ENCODE measurements at places on chromosomes 5 and 9. TPM values are rescaled to one million over a fixed set of nuclear protein-coding genes. Genes with fewer than 3 reads are reported as not detected.

INSYN2B gene
- total RNA-seq, result not detected

DNA sequence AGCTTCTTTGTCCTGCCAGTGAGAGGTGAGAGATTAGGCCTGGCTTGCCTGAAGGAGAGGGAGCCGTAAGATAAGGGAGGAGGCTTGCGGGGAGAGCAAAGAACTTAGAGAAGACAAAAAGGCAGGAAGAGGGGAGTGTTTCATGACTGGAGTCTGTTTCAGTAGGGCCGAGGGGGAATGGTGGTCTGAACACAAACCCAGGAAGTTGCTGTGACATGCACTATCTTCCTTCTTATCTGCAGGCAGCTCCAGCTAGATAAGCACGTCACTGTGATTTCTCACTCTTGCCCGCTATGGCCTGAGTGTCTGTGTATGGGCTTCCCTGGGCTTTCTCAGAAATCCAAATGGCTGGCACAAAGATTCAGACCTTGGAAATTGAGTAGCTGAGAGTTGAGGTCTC is 307.5 kb upstream of the CLINT1 start:
- H3K4me3 ChIP-seq, result no peak overlapping the region
- peaks cover 2% of the 10 kb centered on the region for H3K27me3 ChIP-seq
- no peak overlapping the region for H3K27ac ChIP-seq

- DNase-seq, result no peak
- no peak overlapping the region for H3K27ac ChIP-seq
- no peaks in the 10 kb centered on the region for H3K27me3 ChIP-seq
- no peaks in the 10 kb centered on the region for H3K4me1 ChIP-seq
- no peaks in the 10 kb centered on the region for H3K36me3 ChIP-seq
Observed at GRCh38 chr5:82129723-82130285, 148.3 kb downstream of the RPS23 start.

DNA sequence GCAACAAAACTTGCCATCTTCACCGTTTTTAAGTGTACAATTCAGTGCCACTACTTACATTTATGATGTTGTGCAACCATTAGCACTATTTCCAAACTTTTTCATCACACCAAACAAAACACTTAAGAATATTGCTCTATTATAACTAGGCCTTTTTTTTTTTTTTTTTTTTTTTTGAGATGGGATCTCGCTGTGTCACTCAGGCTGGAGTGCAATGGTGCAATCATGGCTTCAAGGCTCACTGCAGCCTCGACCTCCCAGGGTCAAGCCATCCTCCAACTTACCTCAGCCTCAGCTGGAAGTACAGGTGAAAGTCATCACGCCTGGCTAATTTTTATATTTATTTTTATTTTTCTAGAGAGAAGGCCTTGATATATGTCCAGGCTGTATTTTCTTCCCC is 22.3 kb upstream of the LMNB1 start:
- H3K27ac ChIP-seq, result no peak overlapping the region
- no peak for DNase-seq
- H3K4me3 ChIP-seq, result no peak overlapping the region
- H3K36me3 ChIP-seq, result no peaks in the 10 kb centered on the region

- no peaks in the 10 kb centered on the region for H3K36me3 ChIP-seq
- H3K27me3 ChIP-seq, result no peaks in the 10 kb centered on the region
- H3K4me1 ChIP-seq, result no peaks in the 10 kb centered on the region
- DNase-seq, result no peak
- H3K4me3 ChIP-seq, result no peak overlapping the region
Observed at GRCh38 chr5:89542736-89543135, 659.8 kb upstream of the MEF2C start.

GRCh38 chr5:98109561-98110006 is 663.9 kb upstream of the RGMB start:
- no peak for DNase-seq
- H3K36me3 ChIP-seq, result no peaks in the 10 kb centered on the region
- H3K27ac ChIP-seq, result no peak overlapping the region
- no peaks in the 10 kb centered on the region for H3K4me1 ChIP-seq

DNA sequence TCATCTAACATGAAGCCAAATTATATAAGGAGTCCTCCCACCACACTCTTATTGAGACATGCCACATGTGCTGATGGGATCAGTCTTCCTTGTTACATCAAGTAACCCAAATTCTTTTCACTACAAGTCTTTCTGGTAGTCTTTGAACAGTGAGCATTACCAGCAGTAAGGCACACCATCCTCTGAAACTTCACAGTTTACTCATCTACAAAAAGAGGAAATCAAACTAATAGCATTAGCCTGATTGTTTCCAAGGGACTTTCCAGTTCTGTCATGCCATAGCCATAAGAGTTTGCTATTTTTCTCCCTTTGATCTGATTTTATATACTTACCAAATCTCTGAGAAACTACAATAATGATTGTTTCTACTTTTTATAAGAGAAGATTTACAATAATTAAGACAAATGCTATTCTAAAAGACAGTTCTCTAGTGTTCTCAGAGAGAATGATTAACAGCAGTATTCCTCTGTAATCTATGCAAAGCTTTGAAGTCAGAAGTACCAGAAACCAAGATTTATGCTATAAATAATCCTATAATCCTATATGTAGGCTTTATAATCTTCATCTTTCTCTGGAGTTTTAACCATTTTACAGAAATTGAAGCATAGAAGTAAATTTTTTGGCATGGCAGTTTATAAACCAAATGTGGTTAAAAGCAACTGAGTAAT is 166.2 kb upstream of the ACO1 start:
- H3K27me3 ChIP-seq, result no peaks in the 10 kb centered on the region
- no peaks in the 10 kb centered on the region for H3K36me3 ChIP-seq
- peak; percentile 50 for DNase-seq
- 0 out of 2 replicates have a peak overlapping the region, but pooled peaks have one; percentile 18 for H3K27ac ChIP-seq
- 0 out of 2 replicates have a peak, but pooled peaks cover 5% of the 10 kb centered on the region for H3K4me1 ChIP-seq
- H3K4me3 ChIP-seq, result no peak overlapping the region

DNA sequence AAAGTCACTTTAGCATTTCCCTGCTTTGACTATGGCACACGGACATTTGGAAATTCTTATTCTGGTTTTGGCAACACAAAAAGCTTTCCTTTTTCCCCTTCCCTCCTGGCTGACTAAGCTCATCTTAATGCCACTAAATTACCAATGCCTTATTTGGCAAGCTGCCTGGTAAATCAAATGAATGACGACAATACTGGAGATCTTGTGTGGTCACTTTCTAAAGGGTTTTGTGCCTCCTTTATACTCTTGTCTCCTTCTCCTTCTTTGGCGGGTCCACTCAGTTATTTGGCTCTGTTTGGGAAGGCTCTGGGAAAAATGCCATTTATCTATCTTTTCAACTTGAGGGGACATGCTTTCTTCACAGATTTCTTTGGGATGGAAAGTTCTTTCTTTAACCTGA is 34.9 kb downstream of the SH3GL2 start:
- H3K4me1 ChIP-seq, result no peaks in the 10 kb centered on the region
- H3K27ac ChIP-seq, result no peak overlapping the region

DNA sequence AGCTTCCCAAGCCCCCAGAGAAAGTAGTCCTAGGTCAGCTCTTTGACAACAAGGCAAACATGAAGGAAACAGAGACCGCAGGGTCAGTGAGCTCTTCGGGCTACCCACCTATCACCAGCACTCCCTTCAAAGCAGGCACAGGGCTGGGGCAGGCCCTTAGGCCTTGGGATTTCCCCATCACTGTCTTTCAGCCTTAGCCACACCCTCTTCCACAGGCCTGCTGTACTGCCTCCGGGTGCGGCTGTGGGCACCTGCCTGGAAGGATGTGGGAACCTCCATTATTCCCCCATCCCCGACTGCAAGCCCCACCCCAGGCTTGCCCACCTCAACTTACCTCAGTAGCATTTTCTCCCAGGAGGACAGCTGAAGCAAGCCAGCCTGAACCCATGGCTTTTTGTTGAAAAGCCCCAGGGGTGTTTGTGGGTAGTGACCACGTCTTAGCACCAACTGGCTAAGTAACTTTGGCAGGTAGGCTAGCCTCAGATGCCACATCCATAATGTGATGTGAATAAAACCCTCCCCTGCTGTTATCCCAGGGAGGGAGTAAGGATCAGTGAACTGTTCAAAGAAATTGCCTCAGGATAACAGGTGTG is 100.2 kb downstream of the PIK3R1 start:
- H3K27ac ChIP-seq, result no peak overlapping the region
- peaks cover 13% of the 10 kb centered on the region for H3K4me1 ChIP-seq
- no peaks in the 10 kb centered on the region for H3K27me3 ChIP-seq
- no peak overlapping the region for H3K4me3 ChIP-seq

DNA sequence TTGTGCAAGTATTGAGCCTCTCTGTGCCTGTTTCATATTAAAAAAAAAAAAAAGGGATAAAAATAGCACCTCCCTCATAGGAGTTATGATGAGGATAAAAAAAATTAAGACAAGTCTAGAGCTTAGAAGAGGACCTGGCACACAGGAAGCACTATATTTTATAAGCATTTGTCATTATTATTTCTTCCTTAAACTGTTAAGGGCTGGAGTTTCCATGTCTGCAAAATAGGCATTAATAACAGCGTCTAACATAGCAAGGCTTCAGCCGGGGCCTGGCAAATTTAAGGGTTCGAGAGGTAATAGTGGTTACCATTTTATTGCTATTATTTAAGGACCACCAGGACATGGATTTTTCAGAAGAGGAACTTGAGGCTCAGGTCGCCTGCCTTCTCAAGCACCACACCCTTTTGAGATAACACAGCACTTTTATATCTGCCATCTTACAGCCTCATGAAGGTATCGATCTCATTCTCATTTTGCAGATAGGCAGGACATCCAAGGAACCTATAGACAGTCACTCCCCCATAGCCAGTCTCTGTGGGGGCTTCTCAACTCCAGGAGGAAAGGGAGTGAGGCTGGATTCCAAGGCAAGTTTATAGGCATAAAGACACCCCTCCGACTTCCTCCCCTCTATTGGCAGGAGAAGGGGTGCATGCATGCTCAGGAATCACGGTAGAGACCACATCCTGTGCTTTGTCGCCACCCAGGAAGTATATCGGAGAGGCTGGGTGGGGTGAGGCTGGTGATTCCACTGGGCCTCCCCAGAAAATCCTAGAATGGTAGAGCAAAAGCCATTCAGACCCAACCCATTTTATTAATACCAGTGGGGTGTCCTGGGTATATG is 2.4 kb downstream of the ANXA6 start:
- H3K4me1 ChIP-seq, result peaks cover 51% of the 10 kb centered on the region
- peak overlapping the region; percentile 89 for H3K27ac ChIP-seq
- H3K4me3 ChIP-seq, result peak overlapping the region; percentile 97
- no peaks in the 10 kb centered on the region for H3K27me3 ChIP-seq
- DNase-seq, result peak; percentile 35

GRCh38 chr5:36897616-36898015 is 21.0 kb downstream of the NIPBL start:
- DNase-seq, result no peak
- no peak overlapping the region for H3K27ac ChIP-seq
- no peaks in the 10 kb centered on the region for H3K4me1 ChIP-seq
- H3K27me3 ChIP-seq, result no peaks in the 10 kb centered on the region

DNA sequence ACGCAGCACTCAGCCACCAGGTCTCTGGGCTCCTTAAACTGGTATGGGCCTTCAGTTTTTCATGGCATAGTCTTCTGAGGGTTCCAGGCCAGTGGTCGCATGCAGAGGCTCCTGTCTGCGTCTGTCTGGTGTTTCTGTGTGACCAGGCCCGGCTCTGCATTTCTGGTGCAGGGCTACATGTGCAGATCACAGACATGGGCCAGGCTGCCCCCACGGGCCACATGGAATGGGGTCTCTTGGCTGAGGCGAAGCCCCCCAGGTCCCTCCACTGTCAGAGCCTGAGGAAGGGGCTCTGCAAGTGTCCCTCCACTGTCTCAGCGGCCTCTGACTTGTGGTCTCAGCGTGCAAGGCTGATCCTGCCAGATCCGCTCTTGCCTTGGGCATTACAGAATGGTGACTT is 15.6 kb upstream of the CARD19 start:
- H3K27me3 ChIP-seq, result no peaks in the 10 kb centered on the region
- peaks cover 11% of the 10 kb centered on the region for H3K36me3 ChIP-seq
- no peak overlapping the region for H3K4me3 ChIP-seq
- H3K27ac ChIP-seq, result no peak overlapping the region

DNA sequence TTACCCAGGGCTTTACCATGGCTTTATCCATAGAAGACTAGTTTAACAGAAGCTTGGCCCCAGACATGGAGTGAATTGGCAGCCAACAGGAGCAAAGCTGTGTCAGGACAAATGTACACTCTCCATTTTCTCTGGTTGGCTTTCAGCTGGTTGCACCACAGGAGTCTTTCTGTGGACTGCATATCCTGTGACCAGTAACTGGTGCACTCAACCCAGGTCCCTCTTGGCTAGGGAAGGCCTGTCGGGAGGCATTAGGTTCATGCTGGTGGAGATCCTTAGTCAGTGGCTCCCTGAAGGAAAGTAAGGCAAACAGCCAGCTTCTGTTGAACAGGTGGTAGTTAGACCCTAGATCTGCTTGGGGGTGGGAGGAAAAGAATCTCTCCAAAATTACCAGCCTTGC is 146.9 kb upstream of the TLX3 start:
- no peaks in the 10 kb centered on the region for H3K27me3 ChIP-seq
- DNase-seq, result no peak
- no peak overlapping the region for H3K4me3 ChIP-seq
- no peaks in the 10 kb centered on the region for H3K36me3 ChIP-seq

- H3K27me3 ChIP-seq, result no peaks in the 10 kb centered on the region
- no peaks in the 10 kb centered on the region for H3K36me3 ChIP-seq
- peaks cover 15% of the 10 kb centered on the region for H3K4me1 ChIP-seq
Observed at GRCh38 chr9:109883623-109884022, 103.6 kb downstream of the PALM2AKAP2 start.

GRCh38 chr5:39843767-39844166 is 419.0 kb upstream of the DAB2 start:
- H3K27me3 ChIP-seq, result no peaks in the 10 kb centered on the region
- H3K27ac ChIP-seq, result no peak overlapping the region
- H3K4me1 ChIP-seq, result no peaks in the 10 kb centered on the region
- H3K4me3 ChIP-seq, result no peak overlapping the region
- DNase-seq, result no peak
- no peaks in the 10 kb centered on the region for H3K36me3 ChIP-seq

DNA sequence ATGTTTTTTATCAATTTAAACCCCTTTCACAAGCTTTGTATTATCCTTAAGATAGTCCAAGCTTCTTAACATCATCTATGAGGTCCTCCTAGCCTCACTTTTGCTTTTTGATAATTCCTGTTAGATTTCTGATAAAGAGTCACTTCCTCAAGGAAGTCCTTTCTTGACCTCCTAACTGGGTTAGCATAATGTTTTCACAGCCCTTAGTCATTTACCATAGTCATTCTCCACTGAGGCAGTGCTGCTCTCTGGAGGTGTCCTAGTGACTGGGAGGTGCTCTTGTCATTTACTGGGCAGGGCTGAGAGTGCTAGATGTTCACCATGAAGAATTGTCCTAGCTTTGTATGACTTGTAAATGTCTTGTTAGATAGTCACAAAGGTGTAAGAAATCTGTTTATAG is 26.4 kb downstream of the TNPO1 start:
- H3K4me3 ChIP-seq, result no peak overlapping the region
- H3K27ac ChIP-seq, result no peak overlapping the region
- no peaks in the 10 kb centered on the region for H3K36me3 ChIP-seq
- H3K4me1 ChIP-seq, result peaks cover 6% of the 10 kb centered on the region
